ENCODE measurements at places on chromosomes 2 and 18.

GRCh38 chr2:45836740-45837139, 185.3 kb downstream of the PRKCE start:
- DNase-seq: no peak

DNA sequence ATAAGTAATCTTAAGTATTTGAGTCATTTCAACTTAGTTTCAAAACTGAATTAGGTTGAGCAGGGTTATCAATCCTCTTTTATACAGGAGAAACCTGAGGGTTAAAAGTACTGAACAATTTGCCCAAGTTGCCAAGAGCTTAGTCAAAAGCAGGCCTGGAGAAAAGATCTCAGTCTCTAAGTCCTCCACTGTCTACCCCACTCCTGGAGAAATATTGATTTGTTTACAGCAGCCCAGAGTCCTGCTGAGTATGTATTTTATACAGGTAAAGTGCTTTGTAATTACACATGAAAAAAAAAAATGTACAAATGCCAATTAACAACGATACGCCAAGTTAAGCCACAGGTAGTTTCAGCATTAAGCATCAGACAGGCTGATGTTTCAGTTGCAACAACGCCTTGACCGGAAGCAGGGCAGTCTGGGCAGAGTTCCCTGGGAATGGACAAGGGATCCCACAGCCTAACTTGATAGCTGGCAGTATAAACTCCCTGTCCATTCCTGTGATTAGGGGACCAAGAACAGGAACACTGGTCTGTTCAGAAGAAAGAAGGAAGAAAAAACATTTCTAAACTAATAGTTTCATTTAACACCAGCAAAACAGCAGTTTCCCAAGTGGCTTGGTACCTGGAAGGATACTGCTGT, 132.9 kb downstream of the MYO5B start:
- DNase-seq: no peak

- DNase-seq: no peak
These were observed 599.9 kb upstream of the POU3F3 start for GRCh38 chr2:104254017-104254416.

- no peak for DNase-seq
These were observed 121.5 kb upstream of the LTBP1 start for GRCh38 chr2:32825291-32825712.

DNA sequence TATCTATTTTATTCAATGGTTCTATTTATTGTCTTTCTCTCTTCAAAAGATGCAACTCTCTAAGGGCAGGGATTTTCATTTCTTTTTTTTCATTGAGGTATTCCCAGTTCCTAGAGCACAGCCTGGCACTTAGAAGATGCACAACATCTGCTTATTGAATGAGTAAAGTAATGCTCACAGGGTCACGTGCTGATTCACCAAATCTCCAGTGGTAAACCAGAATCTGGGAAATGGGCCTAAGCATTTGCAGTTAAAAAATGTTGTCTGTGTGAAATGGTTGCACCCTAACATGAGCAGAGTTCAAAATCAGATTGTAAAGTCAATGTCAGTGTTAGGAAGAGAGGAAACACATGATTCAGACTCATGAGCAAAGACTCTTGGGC, 15.8 kb downstream of the SLC8A1 start:
- no peak for DNase-seq

DNA sequence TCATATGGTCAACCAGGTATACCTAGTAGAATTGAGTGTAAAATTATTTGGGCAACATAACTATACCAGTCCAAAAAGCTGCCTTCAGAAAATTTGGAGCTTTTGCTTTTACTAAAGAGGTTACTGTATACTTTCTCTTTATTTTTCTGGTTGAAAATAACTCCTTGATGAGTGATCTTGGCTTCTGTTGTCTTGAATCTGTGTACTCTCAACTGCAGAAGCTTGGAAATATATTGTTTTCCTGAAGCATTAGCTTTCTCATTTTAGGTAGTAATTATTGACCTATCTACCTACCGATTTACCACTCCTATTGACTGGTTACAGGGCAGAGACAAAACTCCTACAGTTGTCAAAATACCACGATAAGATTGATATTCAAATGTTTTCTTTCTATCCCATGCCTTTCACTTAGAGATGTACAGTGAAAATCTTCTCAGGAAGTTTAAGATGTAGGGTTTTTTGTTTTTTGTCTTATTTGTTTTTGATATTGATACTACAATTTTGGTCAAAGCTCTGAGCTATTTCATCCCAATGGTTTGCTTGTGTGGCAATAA, 35.7 kb upstream of the DLX1 start:
- DNase-seq: no peak

- DNase-seq: no peak
These were observed 74.9 kb upstream of the TAF1B start for GRCh38 chr2:9768388-9768787.

GRCh38 chr2:204899983-204900382, 354.7 kb downstream of the PARD3B start:
- DNase-seq: no peak

DNA sequence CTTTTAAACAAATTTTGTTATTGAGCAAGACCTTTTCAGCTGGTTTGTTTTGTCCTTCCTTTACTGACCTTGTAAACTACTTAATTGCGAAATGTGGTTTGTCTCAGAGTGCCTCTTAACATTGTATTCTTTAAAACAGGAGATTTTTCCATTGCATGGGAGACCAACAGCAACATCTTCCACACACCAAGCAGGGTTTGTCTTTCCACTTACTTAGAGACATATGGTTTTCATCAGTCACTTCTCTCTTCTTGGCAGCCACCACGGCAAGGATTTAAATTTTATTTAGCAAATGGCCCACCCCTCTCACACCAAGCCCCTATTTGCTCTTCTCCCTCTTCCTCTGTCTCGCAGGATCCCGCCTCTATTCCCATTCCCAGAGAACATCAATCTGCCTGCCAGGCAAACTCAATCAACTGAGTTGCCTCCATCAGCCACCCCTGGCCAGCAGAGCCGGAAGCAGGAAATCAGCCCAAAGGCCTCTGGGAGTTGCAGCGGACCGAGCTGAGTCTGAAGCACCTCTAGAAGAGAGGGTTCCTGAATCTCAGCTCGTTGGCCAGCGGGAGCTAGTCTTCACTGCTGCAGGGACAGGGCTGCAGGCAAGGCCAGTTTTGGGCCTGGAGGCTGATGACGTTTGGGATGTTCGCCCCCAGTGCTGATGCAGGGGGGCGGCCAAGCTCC, 11.3 kb upstream of the CIB4 start:
- DNase-seq: no peak

DNA sequence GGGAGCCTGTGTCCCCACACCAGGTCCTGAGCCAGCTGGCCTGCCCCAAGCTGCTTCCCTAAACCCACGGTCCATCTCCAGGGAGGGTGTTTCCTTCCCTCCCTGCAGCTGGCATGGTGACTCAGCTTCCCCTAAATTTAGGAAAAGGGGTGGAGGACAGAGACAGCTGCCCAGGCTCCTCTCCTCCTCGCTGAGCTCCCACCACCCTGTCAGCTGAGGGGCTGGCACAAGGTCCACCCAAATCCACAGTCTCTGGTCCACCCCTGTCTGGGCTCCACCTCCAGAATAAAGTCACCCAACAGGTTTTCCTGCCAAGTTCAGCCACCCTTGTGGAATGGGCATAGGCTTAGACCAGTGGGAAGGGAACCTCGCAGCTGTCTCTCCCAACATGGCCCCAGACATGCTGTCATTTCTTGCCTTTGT, 156.5 kb downstream of the TNS1 start:
- DNase-seq: no peak

DNA sequence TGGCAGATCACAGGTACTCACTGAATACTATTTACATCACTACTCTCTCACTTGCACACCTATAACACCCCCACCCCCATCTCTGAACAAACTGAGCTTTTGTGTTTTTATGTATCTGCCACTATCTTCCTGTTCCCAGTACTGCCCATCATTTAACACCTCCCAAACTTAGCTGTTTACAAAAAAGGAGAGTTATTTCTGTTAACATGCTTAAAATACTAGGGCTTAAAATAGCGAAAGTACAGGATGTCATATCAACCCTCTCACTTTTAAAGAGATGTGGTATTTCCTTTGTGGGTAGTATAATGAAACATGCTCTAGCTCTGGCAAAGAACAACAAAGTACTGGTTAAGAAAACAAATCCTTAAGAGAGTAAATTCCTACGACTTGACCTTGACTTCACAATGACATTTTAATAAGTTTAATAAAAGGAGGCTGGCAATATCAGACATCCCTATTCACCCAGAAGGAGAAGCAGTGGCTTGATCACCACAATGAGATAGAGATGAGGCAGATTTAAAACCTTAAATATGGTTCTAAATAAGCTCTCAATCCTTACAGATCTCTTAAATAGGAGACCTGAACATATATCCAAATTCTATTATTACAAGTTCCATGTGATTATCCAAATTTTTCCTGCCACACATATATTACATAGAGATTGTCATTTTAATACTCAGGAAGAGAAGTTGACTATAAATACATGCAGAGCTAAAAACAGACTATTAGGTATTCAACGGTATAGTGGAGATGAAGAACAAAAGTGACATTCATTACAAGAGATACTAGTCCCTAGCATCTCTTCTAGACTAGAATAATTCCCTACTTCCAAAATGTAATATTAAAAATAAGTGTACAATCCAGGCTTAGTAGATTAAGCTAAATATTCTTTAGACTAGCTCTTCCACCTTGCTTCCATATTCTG, 36.9 kb downstream of the TRAK2 start:
- no peak for DNase-seq

- DNase-seq: no peak
These were observed 1.4 kb upstream of the DOK6 start for GRCh38 chr18:69399253-69399652.

GRCh38 chr18:46312221-46312620, 208.0 kb downstream of the HAUS1 start:
- DNase-seq: no peak

GRCh38 chr2:51995293-51995692, 963.4 kb upstream of the NRXN1 start:
- no peak for DNase-seq

DNA sequence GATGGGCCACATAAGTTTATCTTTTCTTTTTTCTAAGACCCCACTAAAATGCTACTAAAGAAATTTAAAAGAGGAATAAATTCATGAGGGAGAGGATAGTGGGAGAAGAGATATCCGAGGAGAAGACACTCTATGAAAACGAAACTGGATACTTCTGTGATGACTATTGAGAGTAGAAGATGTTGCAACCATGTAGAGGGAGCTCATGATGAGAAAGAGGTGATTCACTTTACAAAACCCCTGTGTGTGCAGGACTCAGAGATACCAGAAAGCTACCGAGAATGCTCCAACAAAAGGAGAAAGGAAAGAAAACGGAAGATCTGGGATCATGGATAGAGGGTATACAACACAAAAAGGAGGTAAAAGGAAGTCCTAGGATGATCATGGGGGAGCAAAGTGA, 34.9 kb downstream of the SLC38A11 start:
- DNase-seq: no peak

GRCh38 chr2:225668606-225669266, 269.2 kb downstream of the NYAP2 start:
- DNase-seq: no peak

DNA sequence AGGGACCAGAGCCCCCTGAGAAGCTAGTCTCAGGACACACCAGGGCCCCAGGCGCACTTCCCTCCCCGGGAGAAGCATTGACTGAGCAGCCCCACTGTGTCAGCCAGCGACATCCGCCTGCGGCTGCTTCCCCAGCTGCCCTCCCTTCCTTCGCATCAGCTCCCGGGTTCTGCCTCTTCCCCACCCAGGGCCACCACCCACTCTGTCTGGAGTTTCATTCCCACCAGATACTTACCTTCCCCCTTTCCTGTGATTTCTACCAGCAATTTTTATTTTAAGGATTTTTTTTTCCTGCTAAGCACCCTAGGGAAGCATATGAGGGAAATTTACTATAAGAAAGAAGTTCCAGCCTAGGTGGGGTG, 99.2 kb downstream of the SMAD7 start:
- DNase-seq: no peak

GRCh38 chr2:62076980-62077638, 118.8 kb upstream of the B3GNT2 start:
- no peak for DNase-seq

DNA sequence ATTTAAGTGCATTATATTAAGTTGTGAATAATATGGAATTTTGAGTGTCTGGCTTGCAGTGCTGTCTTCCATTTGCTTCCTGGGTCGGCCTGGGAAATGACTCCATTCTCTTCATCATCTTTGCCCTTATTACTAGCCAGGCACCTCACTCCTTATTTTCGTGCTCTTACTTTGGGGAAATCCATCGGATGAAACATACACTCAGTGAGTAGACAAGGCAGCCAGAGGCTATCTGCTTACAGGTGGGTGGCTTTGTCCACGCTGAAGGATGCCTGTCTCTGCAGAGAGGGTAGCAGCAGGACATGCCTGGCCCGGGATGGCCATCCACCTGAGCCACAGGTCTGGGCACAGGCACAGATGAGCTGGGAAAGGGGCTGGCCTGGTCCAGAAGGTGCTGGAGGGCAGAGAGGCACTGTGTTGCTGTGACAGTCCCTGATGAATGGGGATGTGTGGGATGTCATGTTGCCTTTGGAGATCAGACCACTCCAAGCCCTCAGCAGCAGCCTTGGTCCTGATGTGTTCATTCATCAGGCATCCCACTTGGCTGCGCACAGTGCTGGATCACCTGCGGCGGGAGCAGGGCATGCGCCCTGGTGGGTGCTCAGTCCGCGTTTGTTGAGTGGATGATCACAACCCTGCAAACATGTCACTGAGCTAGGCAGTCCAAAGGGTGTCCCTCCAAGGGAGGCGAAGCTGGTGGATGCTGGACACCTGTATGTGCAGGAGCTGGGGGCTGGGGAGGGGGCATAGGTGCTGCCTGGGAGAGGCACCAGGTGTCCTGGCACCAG, 236.0 kb downstream of the LDLRAD4 start:
- DNase-seq: no peak

DNA sequence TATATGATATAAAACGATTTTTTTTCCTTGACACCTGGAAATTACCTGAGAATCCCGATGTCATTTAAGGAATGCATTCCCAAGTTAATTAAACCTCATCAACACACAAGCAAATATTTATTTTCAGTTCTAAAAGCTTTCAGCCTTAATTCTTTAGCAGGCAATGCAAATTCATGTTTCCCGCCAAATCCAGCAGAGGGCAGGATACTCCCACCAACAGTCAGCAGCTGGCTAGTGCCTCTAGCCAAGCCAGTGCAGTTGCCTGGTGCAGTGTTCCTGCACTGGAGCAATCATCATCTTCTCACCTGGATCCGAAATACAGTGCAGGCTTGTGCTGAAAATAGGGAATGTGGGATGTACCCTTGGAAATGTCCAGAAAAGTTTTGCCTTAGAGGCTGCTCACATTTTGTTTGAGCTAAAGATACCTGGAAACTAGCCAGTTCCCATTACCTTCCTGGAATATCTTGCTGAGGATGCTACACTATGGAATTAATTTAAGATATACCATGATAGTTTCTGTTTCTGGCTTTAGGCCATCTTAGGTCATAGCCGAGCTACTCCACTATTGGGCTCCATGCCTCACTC, 48.4 kb upstream of the CYTIP start:
- peak; percentile 42 for DNase-seq

- DNase-seq: no peak
These were observed 3.8 kb upstream of the GATA6 start for GRCh38 chr18:22165603-22166068.

DNA sequence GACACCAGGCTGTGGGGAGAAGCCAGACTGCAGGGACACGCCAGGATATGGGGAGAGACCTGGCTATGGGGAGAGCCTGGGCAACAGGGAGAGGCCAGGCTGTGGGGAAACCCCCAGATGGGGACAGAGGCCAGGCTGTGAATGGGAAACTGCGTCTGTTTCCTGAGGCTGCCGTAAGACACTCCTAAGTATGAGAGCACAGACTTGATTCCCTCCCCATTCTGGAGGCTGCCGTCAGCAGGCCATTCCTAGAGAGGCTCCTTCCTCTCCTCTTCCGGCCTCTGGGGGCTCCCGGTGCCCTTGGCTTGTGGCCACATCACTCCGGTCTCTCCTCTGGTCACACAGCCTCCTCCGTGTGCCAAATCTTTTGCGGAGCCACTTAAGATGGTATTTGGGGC, 32.3 kb downstream of the ADI1 start:
- no peak for DNase-seq

All from stimulated activated CD8-positive, alpha-beta memory T cell treated with anti-CD3 and anti-CD28 coated beads, Interleukin-4, amount 100 ng/mL, for 4 hours (primary cell).